T-helper 1 cell (primary cell): ENCODE measurements at places on chromosomes 16 and 17.

- DNase-seq: no peak
Measured at GRCh38 chr17:38697061-38697820, 7.8 kb upstream of the MLLT6 start.

GRCh38 chr16:29714396-29714795 lies 31.4 kb downstream of the C16orf54 start:
- no peak for DNase-seq

GRCh38 chr17:56502120-56502654 lies 91.3 kb upstream of the NOG start:
- no peak for DNase-seq

DNA sequence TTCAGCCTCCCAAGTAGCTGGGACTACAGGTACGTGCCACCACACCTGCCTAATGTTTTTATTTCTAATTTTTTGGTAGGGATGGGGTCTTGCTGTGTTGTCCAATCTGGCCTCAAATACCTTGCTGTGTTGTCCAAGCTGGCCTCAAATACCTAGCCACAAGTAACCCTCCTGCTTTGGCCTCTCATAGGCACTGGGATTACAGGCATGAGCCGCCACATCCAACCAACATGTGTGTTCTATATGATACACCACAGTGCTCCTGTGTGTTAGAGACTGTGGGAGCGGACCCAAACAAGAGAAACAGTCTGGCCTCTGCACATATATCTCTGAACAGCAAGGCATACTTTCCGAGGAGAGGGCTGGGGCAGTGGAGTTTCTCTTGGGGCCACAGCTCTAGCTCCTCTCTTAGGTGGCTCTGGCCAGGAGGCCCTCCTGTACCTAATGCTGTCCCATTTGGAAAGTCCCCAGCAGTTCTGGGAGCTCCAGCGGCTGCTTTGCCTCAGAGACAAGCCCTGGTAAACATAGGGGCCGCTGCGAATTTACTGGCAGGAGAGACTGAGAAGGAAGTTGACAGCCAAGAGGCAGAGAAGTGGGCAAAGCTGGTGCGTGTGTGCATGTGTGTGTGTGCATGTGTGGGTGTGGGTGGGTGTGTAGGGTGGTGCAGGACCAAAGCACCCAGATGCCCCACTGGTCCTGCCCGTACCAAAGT lies 95.0 kb downstream of the RAB11FIP4 start:
- DNase-seq: no peak

DNA sequence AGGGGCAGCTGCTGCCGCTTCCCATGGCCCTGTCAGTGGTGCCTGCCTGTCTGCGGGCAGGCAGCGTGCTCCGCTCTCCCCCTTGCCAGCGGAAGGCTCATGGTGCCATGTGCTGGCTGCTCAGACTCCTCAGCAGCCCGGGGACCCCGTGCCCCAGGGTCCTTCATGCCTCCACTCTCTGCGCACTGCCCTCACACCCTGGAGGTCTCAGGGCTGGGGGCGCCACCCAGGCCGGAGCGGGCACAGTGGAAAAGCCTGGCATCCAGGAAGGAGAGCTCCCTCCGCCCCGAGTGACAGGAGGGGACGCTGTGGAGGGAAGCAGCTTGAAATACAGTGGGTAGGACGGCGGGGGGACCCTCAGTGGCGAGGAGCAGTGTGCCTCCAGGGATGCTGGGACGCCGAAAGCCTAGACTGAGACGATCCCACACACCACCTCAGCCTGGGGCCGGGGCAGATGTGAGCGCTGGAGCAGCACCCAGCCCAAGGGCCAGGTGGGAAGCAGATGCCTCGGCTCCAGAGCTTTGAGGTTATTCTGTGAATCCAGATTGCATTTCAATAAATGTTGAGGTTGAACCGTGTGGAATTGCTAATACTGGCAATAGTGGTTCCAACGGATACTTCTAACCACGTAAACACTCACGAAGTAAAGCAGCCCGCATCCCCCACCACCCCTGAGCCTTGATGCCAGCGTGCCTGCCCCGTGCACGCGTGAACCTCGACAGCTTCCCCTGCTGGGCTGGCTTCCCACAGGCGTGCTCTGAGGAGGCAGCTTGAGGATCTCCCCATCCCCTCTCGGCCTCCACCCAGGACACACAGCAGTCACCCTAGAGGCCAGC lies 6.5 kb downstream of the TMEM204 start:
- no peak for DNase-seq

DNA sequence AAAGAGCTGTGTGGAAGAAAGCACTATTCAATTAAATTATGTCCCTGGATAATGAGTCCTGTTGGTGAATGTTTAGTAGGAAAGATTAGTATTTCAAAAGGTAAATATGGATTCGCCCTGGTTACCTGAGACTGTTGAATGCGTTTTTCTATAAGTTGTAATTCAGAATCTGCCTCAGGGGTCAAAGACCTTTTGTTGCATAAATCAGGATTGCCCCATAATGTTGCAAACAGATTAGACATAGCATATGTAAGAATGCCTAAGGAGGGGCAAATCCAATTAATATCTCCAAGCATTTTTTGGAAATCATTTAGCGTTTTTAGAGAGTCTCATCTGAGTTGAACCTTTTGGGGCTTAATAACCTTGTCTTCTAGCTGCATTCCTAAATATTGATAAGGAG lies 70.1 kb upstream of the ARL4D start:
- DNase-seq: no peak

DNA sequence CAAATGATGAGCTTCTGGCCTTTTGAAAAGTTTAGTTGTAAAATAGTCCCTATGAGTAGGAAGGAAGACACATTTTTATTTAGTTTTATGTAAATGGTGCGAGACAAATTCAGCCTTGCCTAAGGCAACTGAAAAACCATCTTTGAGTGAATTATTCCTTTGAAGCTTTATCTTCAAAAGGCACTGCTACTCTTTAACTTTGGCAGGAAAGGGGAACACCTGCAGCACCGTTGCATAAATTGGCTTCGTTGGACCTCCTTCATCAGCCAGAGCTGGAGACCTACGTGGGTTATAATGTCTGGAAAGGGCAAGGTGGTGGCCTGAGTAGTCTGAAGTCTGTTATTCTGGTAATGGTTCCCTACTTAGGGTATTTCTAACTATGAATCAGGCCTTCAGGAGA lies 373.5 kb downstream of the KCNJ2 start:
- DNase-seq: no peak

DNA sequence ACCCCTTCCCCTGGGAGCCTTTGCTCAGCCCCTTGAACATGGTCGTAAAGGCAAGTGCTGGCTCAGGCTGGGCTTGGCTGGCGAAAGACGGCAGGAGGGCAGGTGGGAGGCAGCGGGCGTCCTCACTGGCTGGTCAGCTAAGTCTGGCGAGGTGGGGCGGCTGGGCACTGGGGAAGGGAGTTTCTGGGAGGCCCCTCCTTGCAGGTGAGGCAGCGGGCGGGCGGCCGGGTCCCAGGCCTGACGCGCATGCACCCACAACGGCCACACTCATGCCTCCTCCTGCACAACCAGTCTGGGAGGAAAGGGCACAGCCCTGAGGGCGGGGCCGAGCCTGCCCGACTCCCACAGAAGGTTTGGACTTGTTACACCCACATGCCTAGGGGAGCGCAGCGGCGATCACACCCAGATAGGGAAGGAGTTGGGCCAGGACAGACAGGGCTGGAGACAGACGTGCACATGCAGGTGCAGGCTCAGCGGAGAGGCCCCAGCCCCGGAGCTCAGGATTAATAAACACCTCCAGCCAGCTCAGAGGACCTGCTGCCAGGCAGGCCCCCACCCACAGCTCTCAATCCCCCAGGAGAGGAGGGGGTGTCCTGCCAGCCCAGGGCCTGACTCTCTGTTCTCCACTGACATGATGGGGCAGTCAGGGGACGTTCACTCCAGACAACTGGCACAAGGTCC lies at the start of gene EVPL:
Gene EVPL (minus strand): TSS at position 148 of the 681 bp plus-strand sequence. CDS start 108 bp downstream, at position 40.
- no peak for DNase-seq

- no peak for DNase-seq
Measured at GRCh38 chr17:60901806-60902205, 224.2 kb downstream of the BCAS3 start.

- no peak for DNase-seq
Measured at GRCh38 chr16:13953501-13953900, 33.5 kb downstream of the ERCC4 start.

GRCh38 chr17:27733773-27734172 lies 66.6 kb downstream of the NOS2 start:
- DNase-seq: no peak

GRCh38 chr17:58277107-58277801 lies 3.5 kb downstream of the MPO start:
- no peak for DNase-seq

- no peak for DNase-seq
Measured at GRCh38 chr16:50573947-50574744, 25.9 kb downstream of the NKD1 start.

DNA sequence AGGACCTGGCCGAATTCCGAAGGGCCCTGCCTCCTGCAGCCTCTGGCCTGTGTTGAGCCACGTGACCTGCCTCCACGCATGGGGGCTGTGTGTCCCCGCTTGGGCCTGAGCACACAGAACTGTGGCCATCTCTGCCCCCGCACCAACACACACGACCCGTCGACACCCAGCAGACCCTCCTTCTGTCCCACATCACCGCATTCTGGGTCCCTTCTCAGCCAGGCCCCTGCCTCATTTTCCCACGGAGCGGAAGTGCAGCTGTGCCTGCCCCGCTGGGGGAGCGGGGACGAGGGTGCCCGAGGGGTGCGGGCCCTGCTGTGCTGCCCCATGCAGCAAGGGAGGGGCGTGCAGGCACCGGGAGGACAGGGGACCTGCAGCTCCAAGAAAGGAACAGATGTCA lies 18.4 kb downstream of the NDUFAF8 start:
- DNase-seq: no peak
